ENCODE measurements at places on chromosomes 2 and 18.

DNA sequence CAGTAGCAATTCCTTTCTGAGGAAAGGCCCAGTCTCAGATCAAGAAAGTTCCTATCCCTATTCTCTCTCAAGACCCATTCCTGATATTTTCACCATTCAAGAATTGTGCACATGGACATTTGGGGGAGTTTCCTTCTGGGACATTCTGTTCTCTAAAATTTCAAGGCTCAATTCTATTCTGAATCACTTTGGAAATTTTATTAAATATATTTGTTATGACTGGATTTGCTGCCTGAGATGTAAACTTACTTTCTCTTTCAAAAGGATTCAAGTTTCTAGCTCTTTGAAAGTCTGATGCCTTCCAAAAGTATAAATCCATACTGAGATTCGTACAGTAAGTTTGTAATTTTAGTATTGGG lies 55.3 kb upstream of the STK17B start:
- DNase-seq, result no peak

GRCh38 chr2:205835923-205836322 lies 153.6 kb downstream of the NRP2 start:
- DNase-seq, result no peak

DNA sequence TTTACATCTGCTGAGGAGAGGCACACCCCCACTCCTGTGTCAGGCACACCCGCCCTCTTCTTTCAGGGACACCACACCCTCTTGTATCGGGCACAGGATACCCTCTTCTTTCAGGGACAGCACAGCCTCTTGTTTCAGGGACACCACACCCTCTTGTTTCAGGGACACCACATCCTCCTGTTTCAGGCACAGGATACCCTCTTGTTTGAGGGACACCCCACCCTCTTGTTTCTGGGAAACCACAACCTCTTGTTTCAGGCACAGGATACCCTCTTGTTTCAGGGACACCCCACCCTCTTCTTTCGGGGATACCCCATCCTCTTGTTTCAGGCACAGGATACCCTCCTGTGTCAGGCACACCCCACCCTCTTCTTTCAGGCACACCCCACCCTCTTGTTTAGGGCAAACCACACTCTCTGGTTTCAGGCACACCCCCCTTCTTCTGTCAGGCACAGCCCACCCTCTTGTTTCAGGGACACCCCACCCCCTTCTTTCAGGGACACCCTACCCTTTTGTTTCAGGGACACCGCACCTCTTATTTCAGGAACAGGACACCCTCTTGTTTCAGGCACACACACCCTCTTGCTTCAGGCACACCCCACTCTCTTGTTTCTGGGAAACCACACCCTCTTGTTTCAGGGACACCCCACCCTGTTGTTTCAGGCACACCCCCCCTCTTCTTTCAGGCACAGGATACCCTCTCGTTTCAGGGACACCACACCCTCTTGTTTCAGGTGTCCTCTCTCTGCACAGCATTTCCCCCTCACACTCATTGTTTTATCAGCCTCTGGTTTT lies 96.2 kb downstream of the TPO start:
- no peak for DNase-seq

DNA sequence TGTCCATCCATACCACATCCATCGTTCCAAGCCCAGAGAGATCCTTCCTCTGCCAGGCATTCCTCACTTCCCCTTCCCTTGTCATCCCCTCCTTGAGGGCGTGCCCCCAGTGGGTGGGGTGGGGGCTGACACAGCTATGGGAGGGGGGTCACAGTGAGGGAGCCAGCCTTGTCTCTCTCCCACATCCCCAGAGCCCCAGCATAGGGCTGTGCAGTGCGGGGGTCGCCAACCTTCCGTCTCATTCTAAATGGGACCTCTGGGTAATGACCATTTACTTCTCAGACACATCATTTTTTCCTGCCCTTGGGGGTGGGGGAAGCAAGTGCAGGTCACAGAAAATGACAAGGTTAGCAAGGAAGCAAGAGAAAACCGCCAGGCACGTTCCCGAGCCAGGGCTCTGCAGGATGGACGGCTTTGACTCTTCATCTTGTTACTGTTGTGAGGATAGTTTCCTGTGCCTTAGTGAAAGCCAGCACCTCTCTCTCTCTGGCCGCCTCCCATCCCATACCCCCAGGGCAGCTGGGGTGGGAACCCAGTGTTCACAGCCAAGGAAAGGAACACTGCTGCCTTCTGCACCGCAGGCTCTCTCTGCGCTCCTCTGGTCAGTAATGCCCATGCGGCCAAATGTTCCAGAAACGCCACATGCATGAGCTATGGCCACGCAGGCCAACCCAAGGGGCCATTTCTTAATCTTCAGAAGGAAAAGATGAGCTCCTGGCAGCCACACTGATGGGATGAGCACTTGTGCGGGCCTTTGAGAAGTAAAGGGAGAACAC lies 22.7 kb upstream of the OTOS start:
- no peak for DNase-seq

GRCh38 chr18:8942021-8942908 lies 160.2 kb upstream of the NDUFV2 start:
- no peak for DNase-seq

DNA sequence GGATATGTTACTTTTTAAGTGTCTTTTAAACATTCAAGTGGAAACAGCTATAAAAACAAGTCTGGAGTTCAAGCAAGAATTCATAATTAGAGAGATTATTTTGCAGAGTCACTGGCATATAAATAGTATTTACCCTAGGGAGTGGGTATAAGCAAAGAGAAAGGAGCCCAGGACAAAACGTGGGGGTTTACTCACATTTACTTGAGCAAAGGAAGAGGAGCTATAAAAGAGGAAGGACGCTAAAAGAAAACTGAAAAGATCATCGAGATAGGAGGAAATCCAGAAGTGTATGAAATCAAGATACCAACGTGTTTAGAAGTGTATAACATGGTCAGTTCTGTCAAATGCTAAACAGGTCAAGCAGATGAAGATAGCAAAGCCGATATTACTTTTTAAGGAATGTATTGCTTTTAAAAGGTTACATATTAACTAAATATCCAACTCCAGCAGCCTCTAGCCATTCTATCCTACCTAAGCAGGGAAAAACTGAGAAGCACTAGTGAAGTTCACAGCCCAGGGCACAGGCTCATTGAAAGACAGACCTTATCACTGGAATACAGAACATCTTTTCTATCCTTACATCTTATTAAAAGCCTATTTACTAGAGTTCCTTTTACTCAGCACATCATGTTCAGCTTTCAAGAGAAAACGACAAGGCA lies 8.6 kb downstream of the KANSL1L start:
- DNase-seq, result no peak

DNA sequence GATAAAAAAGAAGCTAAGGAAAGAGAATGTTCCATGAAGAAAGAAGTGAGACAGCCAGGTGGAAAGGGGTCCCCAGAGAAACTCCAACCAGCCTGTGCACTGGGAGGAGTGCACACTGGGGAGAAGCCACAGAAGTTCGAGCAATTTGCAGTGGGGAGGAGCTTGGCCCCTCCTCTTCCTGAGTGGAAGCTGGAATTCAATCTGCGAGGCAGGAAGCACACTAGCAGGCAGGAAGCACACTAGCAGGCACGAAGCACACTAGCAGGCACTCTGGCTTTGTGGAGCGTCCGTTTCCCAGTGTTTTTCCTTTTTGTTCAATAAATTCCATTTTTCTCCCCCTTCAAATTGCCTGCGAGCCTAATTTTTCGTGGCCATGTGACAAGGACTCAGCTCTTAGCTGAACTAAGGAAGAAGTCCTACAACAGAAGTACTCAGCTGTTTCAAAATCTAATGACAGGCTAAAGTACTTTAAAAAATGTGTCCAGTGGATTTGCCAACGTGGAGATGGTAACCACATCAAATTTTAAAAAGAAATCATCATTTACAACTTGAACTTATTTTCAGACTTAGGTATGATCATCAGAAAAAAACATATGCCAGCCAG lies 21.4 kb upstream of the SPIRE1 start:
- DNase-seq, result no peak

DNA sequence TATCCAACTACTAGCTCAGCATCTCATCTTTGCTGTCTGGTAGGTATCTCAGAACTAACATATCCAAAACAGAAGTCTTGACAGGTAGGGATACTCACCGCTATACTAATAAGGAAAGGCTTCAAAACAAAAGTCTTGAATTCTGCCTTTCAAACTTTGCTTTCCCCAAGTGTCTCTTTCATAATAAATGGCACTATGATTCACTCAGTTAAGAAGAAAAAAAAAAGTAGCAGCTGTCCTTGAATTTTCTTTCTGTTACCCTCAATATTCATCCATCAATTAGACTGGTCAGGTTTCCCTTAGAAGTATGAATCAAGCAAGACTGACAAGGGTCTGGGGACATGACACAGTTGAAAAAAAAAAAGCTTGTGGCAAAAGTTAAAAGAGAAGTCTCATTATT lies 175.1 kb downstream of the GULP1 start:
- DNase-seq, result no peak

GRCh38 chr2:215664847-215665525 lies 229.1 kb upstream of the FN1 start:
- no peak for DNase-seq

DNA sequence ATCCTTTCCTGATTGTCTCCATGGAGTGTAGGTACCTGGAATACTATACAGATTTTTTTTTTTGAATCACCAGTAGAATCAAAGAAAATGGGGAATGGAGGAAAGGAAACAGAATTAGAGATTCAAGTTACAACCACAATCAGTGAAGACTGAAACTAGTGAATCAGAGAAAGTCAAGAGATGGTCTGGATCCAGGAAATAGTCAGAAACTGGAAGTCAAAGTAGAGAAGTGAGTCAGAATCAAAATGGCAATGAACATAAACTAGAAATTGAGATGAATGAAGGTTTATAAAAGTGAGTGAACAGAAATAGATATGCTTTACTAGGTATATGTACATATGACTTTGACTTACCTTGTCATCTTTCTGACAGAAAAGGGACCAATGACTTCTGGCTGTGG lies 579.0 kb downstream of the PLCL1 start:
- DNase-seq, result no peak

DNA sequence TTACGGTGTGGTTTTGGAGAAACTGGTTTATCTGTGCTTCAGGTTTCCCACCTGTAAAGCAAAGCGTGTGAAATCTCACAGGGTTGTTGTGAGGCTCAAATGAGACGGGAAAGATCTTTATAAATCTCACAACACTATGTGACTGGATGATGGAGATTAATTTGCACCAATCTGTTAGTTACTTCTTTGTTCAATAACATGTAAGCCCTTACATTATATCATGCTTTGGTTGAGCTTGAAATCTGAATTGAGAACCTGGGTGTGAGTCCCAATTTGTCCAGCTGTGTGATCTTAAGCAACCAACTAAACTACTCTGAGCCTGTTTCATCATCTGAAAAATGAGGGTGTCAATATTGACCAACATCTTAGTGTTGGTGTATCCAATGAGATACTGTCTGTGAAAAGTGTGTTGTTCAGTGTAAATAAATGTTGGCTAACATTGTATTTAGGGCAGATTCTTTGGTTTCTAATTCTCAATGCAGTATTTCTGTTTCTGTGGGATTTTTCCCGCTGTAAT lies 741 bp upstream of the GCKR start:
- DNase-seq, result no peak

GRCh38 chr2:181586569-181587081 lies 70.3 kb downstream of the CERKL start:
- DNase-seq, result no peak

DNA sequence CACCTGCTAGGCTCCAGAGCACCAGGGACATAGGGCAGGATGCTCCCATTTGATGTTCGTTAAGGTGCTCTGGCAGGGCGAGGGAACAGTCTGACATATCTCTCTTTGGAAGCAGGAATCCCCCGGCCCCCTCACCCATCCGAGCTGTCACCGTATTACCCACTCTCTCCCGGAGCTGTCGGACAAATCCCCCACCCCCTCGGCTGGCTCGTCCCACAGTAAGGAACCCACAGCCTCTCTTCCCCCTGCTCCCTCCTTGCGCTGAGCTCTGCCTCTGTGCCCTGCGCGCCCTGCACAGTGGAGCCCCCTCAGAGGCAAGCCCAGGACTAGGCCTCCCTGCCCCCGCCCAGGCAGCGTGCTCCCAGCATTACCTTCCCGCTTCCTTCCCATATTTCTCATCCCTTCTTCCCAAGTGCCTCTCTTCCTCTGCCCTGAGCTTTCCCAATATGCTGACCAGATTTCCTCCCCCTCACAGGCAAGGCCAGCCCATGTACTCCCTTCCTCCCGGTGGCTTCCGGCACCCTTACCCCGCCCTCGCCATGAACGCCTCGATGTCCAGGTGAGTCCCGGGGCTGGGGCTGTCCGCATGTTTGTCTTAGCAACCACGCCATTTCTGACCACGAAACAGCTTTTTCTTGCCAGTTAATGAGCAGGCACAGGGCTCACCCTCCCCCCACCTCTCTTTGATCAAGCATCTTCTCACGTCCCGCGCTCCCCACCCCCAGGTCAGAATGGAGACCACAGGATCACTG lies 23.8 kb downstream of the TGOLN2 start:
- DNase-seq, result no peak

DNA sequence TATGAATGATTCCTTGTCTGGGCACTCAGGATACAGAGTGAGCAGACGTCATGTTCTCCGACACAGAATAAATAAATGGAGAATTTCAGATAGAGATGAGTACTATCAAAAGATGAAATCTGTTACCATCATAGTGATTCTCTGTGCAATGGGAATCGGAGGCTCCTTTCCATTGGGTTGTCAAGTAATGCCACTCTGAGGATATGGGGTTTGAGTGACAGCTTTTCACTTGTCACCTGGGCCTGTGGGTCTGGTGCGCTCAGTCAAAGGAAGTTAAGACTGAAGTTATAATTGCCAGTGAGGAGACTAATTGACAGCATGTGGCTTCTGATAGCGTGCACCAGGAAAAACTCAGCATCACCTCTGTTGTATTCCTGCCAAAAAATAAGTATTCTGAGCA lies 387.2 kb downstream of the SOX11 start:
- no peak for DNase-seq

DNA sequence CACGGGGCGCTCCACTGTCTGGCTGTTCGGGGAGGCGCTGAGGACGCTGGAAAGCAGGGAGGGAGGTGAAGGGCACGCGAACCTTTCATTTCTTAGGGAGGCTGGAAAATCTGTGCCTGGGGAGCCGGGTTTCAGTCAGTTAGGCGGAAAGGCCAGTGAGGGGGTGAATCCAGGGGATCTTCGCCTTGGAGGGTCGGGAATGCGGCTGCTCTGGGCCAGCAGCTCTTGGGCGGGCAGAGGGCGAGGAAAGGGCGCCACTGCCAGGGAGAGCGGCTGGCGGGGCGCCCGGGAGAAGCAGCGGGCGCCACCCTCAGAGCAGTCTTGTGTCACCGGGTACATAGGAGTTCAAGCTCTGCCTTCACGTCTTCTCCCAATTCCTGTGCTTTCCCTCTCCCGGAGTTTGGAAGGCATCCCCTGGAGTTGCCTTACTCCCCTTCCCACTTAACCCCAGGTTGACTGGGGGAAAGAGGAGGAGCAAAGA lies 1.4 kb downstream of the CCDC85A start:
- no peak for DNase-seq

- no peak for DNase-seq
Measured at GRCh38 chr18:37270038-37270665, 295.4 kb downstream of the CELF4 start.

GRCh38 chr2:210387074-210387473 lies 72.1 kb upstream of the MYL1 start:
- DNase-seq, result no peak

- no peak for DNase-seq
Measured at GRCh38 chr2:53131416-53131815, 636.2 kb upstream of the CHAC2 start.

GRCh38 chr2:156465573-156465972 lies 29.4 kb downstream of the GPD2 start:
- DNase-seq, result no peak

Data from stimulated activated CD8-positive, alpha-beta memory T cell treated with anti-CD3 and anti-CD28 coated beads, Interleukin-4, amount 100 ng/mL, for 1 hour (primary cell).